Dermis blood vessel endothelial cell (primary cell): ENCODE measurements at places on chromosomes 4 and X. TPM values are rescaled to one million over a fixed set of nuclear protein-coding genes. Genes with fewer than 3 reads are reported as not detected.

Gene CXCL3
- total RNA-seq, result 0.37 and 0.85 TPM in 2 replicates

Gene ATP7A
- total RNA-seq, result 10.9 and 14.1 TPM in 2 replicates

Gene PRRG3
- total RNA-seq, result not detected in 2 replicates

DNA sequence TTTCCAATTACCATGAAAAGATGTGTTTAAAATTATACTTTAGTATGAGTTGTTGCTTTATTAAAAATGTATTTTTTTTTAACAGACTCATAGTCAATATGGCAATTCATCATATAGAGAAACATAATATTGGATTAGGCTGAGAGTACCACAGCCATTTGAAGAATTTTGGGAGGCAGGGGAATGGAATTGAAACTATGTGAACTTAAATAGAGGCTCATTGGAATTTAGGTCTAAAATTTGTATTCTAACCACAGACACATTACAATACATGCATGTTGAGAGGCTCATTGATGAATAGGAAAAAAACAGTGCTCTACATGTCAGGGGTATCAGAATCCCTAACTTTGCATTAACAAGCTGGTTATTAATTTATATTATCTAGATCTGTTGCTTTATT lies 269.6 kb downstream of the DKK2 start:
- DNase-seq, result no peak

GRCh38 chrX:111410590-111411078 lies 1.4 kb downstream of the DCX start:
- DNase-seq, result no peak

Gene FANCB
- total RNA-seq, result 5.1 and 6.8 TPM in 2 replicates

Gene PRDM5
- 5.4 and 9.4 TPM in 2 replicates for total RNA-seq

DNA sequence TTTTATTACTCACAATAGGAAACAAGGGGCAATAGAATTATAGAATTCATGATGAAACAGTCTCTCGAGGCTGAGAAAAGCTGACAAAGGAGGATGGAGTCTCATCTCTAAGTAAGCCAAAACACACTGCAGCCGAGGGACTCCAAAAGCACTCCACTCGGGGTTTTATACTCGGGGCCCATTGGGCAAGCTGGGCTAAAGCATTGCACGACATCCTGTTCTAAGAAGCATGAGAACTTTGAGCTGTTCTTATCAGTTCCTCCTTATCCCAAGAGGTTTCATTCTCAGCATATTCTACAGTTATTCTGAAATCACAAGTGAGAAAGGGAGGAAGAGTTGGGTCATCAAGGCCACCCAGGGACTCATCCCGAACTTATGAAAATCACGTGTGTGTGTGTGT lies 1475.5 kb downstream of the PCDH18 start:
- no peak for DNase-seq

DNA sequence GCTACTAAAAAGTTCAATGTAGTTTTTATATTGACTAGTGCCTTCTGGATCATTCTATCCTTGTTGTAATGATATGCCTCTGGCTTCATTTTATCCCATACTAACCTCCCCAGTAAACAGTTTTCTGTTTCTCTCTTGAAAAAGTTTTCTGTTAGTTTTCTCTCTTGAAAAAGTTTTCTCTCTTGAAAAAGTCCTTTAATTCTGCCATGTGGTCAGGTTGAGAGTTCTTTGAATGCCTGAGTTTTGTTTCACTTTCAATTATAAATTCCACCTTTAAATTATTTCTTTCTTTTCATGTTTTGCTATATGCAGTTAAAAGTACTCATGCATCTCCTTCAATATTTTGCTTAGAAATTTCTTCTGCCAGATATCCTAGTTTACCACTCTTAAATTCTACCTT lies 1139.6 kb downstream of the STPG2 start:
- no peak for DNase-seq

Gene HPGD
- total RNA-seq, result 0.19 and 0.51 TPM in 2 replicates

Gene CCDC149
- 13.3 and 16.9 TPM in 2 replicates for total RNA-seq

GRCh38 chr4:6225469-6225868 lies 25.1 kb upstream of the JAKMIP1 start:
- DNase-seq, result peak; percentile 53

- DNase-seq, result no peak
These were observed 717.6 kb upstream of the HS3ST1 start for GRCh38 chr4:12146339-12146738.

DNA sequence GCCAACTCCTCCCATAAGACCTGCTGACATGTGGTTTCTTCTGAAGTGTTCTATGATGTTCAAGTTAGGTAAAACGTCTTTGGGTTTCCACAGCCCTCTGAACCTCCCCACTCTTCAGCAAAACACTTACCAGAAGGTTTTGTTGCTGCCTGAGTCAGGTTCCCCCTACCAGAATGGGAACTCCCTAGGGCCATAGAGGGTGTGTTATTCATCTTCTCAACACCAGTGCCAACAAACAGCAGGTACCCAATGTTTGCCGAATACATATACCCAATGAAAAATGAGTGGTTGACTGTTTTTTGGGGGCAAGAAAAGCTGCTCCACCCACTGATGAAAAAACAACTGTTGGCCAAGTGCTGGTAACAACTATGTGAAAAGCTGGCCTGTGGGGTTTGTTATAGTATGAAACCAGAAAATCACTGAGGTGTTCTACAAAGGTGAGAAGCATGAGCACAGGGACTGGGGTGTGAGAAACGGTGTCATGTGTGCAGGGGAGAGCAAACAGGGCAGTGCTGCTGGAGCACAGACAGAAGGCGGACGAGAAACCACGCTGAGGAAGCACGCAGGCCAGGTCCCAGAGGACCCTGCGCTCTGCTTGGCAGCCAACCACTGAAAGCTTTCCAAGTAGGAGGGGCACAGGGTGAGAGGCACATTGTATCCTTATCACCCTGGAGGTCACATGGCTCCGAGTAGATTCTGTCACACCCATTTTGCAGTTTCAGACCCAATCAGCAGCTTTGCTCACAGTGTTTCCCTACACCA lies 28.8 kb downstream of the ATP8A1 start:
- no peak for DNase-seq

DNA sequence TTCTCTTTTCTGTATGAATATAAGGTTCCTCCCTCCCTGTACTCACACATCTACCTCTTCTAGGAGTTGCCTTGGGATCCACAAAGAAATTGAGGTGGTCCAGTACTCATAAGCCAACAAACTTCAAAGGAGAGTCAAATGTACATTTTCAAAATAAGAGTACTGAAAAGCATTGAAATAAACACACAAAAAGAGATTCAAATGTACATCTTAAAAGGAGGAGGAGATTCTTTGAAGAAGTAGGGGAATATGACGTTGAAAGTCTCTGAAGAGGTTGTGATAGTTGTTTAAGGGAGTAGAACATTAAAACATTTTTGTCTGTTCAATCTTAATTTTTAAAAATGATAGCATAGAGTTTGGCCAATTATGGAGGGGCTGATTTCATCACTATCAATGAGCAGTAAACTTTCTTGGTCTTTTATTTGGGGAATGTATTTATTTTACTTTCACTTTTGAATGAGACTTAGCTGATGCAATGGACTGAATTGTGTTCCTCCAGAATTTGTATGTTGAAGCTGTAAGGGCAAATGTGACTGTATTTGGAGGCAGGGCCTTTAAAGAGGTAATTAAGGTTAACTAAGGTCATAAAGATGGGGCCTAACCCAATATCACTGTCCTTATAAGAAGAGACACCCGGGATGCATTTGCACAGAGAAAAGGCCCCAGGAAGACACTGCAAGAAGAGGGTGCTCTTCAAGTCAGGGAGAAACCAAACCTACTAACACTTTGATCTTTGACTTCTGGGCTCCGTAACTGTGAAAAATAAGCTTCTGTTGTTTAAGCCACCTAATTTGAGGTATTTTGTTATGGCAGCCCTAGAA lies 226.3 kb upstream of the PGRMC2 start:
- DNase-seq, result no peak

- no peak for DNase-seq
These were observed 18.2 kb downstream of the HAND2 start for GRCh38 chr4:173511787-173512361.

DNA sequence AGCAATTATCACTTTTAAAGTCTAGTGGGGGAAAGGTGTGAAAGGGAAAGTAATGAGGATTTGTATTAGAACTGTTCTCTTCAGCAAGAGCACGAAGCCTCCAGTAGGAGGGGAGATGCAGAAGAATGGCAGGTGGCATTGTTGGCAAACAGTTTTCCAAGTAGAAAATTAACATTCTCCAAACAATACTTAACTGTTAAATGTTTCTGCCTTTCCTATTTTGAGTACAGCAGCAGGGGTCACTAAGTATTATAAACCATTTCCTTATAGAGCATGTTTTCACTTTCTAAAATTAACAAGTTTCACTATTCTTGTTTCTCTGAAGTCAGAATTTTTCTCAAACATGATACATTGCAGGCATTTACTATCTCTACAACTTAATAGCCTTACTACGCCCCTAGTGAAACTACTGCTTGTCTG lies 58.7 kb downstream of the LEF1 start:
- DNase-seq, result no peak

GRCh38 chr4:147368948-147369347 lies 111.9 kb upstream of the EDNRA start:
- no peak for DNase-seq

Gene GUCY1A1
- total RNA-seq, result 41.7 and 50.4 TPM in 2 replicates

DNA sequence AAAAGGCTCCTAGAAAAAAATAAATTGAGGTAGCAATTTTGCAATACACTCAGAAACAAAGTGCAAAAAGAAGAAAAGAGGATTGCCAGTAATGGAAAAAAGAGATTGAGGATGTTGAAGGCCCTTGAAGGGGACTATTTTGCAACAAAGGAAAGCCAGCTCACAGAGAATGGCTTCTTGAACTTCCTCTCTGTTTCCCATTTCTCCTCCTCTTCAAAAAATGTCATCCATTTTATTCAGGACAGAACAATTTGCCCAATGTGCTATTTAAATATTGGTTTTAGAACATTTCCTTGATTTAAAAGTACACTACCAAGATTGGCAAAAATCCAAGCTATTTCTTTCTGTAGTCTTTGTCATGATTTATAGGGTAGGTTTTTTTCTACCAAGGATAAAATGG lies 60.2 kb downstream of the GASK1B start:
- peak; percentile 51 for DNase-seq

Gene PPARGC1A
- total RNA-seq, result 1.4 and 1.5 TPM in 2 replicates

DNA sequence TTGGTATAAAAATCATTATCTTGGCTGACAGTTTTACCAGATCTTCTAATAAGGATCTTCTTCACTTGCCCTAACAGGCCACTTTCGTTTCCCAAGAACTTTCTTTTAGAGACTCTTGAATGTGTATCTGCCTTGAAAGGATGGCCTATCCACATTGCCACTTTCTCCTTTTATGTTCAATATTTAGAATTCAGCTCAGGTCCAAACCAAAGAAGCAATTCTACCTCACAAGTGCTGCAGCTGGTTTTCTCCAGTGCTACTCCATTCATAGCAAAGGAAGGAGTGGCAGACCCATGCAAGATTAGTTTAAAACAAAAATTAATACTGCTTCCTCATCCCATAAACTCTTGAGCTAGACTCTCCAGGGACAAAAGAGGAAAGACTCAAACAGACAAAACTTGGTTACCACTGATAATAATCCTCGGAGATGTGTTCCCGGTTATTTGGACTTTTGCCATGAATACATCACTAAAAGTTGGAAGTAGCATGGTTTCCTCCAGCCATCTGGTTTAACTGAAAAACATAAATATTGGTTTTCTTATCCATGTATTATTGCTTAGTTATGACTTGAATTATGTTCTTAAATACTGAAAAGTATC lies 401.8 kb downstream of the PABPC4L start:
- DNase-seq, result no peak

DNA sequence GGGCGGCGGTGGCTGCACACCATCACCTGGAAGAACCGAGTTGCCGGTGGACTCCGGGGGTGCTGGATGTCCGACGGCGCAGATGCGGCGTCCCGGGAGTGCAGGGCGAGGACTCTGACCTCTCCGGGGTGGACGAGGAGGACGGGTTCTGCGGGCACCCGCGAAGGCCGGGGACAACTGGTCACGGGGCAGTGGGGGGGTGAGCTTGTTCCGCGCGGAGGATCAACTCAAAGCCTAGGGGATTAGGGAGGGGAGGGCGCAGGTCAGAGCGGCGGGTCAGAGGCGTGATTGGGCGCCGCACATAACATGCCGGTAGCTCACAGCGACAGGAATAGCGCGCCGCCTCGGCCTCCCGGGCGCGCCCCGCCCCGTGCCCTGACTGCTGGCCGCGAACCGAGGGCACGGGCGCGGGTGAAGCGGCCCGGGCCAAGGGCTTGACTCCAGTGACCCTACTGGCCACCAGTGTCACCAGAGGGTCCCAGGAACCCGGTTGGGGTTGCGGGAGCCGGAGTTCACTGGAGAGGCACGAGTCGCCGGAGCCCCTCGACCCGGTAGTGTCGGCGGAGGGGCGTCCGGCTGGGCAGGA lies at the start of gene KLHL34:
KLHL34 (minus strand) TSS at position 179 of the 586 bp plus-strand sequence. CDS start 542 bp downstream, outside the sequence.
- DNase-seq, result no peak

GRCh38 chr4:152499344-152499743 lies 36.5 kb downstream of the FBXW7 start:
- no peak for DNase-seq

Gene MAGEA9B
- not detected in 2 replicates for total RNA-seq

- DNase-seq, result no peak
These were observed 2.9 kb downstream of the NDST4 start for GRCh38 chr4:115110191-115111181.

Gene PITX2
- not detected in 2 replicates for total RNA-seq

Gene SLC7A11
- total RNA-seq, result 16.5 and 46.1 TPM in 2 replicates

Gene FMR1NB
- not detected in 2 replicates for total RNA-seq

Gene DDIT4L
- 1.7 and 2.2 TPM in 2 replicates for total RNA-seq

DNA sequence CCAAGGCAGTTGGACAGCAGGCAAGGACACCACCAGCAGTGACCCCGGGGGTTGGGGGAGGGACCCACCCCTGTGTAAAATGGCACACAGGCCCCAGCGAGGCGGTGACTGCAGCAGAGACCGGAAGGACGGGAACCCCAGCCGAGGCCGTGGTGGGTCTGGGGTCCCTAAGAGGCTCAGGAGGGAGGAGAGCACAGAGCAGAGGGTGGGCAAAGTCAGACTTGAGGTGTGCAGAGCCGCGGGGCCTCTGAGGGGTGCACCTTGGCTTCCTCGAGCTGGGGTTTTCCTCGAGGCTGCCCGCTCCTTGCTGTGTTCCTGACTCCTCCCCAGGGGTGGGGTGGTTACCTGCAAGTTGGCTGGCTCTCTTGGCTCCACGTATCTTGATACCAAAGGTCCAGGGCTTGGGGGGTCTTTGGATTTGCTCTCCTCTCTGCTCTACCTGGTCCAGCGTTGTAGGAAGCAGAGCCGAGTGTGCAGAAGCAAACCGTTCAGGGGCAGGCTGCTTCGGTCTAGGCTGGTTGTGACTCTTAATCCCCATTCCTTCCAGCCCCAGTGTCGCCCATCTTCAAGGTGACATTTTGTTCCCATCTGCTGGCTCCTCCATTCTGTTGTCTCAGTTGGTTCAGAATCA lies 37.9 kb upstream of the SORCS2 start:
- no peak for DNase-seq

- DNase-seq, result no peak
These were observed 77.0 kb upstream of the MXD4 start for GRCh38 chr4:2338754-2339457.

- DNase-seq, result no peak
These were observed 30.4 kb downstream of the DCTD start for GRCh38 chr4:182886768-182887167.

Gene UCP1
- not detected in 2 replicates for total RNA-seq

DNA sequence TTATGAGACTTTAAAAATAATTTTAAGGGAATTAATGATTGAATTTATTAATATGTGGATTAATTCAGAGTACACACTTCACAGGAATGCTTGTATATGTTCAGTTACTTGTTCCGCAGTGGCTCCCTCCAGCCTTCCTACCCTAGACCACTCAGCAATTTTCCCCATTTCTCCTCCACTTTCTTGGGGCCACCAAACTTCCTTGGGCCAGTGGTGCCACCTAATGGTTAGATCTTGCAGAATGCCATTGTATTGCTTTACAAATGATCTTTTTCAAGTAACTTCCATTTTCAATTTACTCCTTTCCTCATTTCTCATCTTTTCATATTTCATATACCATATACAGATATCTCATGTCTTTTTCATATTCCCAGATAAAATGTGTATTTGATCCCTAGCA lies 3.6 kb upstream of the RNF175 start:
- no peak for DNase-seq
